ENCODE measurements at places on chromosomes 16 and 17.

DNA sequence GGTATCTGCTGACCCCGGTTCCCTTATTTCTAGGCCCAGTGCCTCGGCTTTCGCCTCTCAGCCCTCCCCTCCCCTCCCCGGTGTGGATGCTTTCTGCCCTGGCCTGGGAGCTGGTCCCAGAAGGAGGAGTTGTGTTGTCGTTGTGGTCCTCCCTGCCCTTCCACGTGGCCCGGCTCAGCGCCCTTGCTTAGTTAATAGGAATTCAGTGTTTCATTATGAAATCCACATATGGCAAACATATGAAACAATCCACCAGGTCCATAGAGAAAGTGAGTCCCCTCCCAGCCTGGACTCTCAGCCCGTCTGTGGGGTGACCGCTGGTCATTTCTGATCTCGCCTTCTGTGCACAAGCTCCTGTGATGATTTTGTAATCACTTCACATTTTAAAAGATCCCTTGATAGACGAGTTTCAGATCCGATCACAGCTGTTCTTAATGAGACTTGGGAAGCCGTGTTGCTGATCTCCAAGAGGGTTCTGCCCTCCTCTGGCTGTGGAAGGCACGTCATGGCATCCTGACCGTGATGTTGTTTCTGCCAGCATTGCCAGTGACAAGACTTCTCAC lies 112.1 kb downstream of the BANP start:
- DNase-seq = no peak

- DNase-seq = no peak
Observed at GRCh38 chr16:70604407-70605282, 41.7 kb upstream of the IL34 start.

- DNase-seq = no peak
Observed at GRCh38 chr16:3175157-3176093, 12.6 kb upstream of the OR1F1 start.

GRCh38 chr16:68711421-68712139 lies 25.5 kb upstream of the CDH1 start:
- no peak for DNase-seq

- no peak for DNase-seq
Observed at GRCh38 chr17:50213026-50214022, 11.9 kb upstream of the COL1A1 start.

- DNase-seq = no peak
Observed at GRCh38 chr16:88618956-88619667, 19.3 kb upstream of the IL17C start.

DNA sequence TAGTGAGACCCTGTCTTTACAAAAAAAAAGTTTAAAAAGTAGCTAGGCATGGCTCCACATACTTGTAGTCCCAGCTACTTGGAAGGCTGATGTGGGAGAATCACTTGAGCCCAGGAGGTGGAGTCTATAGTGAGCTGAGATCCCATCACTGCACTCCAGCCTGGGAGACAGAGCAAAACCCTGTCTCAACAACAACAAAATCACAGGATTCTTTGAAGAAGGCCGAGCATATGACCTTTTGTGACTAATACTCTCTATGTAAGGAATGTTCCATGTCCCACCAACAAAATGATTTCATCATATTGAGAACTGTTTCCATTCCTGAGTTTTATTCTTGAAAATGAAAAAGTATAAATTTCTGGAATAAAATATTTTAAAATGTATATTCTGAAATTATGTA lies 58.9 kb upstream of the EFCAB3 start:
- no peak for DNase-seq

DNA sequence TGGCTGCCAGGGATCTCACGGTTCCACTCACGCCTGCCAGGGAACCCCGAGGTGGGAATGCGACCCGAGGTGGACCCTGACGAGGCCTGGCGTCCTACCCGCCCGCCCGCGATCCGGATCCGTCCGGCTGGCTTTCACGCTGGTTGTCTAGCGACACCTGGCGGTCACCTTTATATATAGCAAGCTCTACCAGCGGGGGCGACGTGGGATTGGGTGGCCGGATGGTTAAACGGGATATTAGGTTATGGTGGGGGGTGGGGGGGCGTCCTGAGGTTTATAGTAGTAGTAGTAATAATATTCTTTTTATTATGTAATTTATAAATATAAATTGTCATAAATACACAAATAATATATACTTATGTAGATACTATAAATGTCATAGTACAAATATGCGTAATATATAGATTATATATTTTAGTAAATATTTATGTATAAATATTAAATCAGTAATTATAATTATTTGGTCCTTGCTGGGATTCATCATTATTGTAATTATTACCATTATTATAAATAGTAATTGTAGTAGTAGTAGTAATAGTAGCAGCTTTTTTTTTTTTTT lies 136.9 kb downstream of the KCNJ12 start:
- DNase-seq = peak; percentile 73

DNA sequence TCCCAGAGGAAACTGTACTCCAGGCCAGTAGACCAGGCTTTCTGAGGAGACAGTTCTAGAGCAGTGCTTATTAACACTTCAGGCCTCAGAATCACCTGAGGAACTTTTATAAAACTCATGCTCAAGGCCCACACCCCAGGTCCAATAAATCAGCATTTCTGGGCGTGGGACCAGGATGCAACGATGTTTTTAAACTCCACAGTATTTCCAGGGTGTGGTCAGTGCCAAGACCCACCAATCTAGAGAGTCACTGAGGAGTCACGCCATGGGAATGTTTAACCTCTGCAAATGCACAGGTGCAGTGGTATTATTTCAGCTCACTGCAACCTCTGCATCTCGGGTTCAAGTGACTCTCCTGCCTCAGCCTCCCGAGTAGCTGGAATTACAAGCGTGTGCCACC lies 3.9 kb upstream of the TRPV1 start:
- DNase-seq = no peak

DNA sequence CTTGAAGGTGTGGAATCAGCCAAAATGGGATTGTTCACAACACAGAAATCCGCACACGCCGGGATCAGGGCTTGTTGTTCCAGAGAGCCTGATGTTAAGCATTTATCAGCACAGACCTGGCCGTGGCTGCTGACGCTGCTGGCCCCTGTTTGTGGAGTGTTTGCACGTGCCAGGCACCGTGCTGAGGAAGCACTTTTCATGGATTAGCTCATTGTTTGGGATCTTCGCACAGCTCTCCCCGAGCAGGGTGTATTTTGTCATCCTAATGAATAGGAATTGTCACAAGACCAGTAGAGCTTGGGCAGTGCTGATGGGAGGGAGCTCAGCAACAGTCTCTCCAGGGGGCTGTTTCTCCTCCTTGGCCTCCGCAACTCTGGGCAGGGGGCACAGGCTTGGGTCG lies 160.4 kb upstream of the PLCG2 start:
- DNase-seq = no peak

DNA sequence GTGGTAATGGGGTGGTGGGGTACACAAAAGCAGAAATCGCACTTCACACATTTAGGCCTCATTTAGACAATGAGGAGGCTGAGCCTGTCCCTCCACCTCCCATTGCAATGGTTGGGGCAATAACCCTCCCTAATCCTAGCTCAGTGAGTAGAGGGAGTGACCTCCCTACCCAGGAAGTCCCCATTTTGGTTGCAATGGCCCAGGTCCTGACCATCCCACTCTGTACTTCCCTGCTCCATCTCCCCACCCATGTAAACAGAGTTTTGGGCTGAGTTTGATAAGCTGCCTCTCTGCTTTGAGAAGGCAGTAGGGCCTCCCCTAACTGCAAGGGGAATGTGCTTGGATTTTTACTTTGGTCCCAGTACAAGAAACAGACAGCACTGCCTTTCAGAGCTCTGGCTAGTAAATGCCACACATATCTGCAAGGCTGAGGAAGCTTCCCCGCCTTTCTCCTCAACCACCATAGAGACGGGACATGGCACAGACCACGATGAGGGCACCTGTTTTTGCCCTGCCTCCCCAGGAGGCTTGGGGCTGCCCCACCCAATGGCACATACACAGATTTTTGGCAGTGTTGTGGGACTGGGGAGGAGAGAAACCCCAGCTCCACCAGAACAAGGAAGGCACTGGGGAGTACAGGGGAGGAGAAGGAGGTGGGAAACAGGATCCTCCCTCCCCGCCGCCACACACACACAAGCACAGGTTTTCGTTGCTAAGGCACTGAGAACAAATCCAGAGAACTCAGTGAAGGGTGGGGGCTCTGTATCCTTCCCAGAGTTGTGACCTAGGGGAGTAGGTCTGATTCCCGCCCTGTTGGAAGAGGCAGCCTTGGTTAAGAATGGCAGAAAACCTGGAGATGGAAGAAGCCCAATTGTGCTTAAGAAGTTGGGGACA lies 7.3 kb downstream of the VAT1 start:
- no peak for DNase-seq

DNA sequence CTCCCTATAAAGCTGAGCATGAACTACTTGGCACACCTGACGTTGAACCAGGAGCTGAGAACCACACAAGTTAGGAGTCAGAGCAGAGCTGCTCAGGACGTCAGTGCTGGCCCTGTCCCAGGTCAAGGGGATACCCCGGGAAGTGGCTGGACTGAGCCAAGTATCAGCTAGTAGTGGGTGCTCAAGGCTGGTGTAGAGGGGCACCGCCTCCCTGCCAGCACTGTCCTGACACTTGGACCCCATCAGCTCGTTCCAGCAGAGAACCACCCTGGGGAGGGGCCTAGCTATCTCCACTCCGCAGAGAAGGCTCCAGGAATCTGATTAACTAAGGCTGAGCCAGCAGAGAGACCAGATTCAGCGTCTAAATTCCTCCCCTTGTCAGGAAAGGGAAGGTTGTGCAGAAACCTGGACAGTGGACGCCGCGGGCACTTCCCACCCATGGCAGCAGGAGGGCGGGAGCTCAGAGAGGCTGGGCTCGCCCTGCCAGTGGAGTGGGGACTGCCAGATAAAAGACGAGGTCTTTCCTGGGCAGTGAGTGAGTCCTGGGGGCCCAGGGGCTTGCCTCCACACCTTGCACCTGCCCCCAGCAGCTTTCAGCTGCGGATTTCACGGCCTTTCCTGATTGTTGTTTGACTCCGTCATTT lies 21.0 kb downstream of the C16orf90 start:
- DNase-seq = no peak

DNA sequence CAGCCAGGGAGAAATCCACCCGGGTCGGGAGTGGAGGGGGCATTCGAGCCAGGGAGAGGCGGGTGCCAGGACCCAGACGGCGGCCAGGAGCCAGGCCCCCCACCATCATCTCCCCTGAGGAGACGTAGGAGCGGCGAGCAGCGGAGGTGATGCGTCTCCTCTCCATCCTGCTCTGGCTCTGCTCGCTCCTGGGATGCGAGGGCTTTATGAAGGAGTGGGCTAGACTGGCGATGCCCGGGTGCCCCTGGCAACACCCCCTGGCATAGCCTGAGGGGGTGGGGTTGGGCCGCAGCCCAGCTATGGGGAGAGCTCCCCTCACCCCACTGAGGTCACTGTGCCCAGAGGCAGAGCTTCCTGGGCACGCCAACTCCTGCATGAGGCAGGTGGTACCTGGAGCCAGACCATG lies at the start of gene GFAP:
GFAP (minus strand) TSS at position 180 of the 406 bp plus-strand sequence; CDS start at position 166, 14 bp downstream.
- DNase-seq = no peak

- peak; percentile 52 for DNase-seq
Observed at GRCh38 chr17:32962320-32962711, 29.3 kb upstream of the SPACA3 start.

DNA sequence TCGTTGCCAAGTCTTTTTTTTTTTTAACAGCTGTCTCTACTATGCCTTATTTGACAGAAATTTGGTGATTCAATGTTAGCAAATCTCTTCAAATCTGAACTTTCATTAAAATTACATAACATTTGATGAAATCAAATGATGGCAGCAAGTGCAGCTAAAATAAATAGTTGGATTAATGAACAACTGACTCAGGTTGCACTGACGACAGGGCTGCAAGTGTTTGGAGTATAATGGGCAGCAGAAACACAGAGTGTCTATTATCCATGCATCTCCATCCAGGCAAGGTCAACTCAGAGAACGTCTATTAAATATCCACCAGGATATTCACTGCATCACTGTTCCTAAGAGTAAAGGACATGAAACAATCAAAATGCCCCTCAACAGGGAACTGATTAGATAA lies 109.8 kb downstream of the SLC39A11 start:
- DNase-seq = no peak

GRCh38 chr16:4339909-4340308 lies 11.2 kb downstream of the PAM16 start:
- DNase-seq = no peak

DNA sequence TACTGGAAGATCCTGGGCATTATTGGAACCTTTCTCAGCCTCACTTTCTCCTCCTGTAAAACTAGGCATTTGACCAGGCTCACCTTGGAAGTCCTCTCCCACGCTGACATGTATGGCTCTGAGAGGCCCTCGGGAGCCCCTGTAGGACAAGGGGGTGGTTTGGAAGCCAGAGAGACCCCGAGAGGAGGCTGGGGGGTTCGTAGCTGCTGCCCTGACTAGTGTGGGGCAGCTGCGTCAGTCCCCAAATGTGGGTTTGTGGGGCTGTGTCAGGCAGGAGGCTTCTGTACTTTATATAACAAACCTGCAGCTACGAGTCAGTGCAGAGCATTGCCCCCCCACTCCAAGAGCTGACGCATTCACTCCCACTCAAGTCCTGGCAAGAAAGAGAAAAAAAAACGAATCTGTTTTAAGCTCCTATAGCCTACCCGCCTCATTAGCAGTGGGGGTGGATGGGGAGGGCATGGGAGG lies 1.8 kb downstream of the CX3CL1 start:
- DNase-seq = no peak

- no peak for DNase-seq
Observed at GRCh38 chr17:2899906-2900305, 103.7 kb downstream of the RAP1GAP2 start.

DNA sequence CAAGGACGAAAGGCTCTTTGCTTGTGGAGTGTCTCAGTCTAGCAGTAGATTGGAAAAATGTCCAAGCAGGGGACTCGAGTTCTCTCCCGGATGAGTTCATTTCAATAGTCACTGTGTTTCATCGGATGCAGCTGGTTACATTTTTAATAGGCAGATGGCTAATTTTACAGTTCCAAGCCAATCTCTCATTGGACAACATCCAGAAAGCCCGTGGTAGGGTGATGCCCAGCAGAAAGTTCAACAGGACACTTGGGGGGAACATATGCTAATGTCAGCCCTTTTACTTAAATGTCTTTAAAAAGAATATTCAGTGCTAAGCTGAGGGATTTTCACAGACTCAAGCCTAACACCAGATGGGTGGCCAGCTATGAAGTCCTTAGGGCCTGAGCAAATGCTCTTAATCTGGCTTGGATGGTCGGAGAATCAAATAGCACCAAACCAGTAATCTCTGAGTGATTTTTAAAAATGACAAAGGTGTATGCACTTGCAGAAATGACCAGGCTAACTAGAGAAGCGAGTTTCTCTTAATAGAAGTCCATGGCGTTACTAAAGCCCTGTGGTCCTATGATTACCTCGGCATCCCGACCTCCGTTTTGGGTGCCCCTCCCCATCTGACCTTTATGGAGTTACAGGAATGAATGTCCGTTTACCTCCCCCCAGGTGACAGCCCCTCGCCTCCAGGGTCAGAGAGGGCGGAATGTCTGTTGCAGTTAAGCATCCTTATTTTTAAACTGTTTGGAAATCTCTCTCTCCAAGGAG lies 289.2 kb upstream of the SALL1 start:
- no peak for DNase-seq

Measured in CMK (cell line).